Activated effector memory CD4-positive, alpha-beta T cell treated with Interleukin-2 at 50 U/mL for 16 hours (primary cell): ENCODE measurements at places on chromosomes 3 and 15.

- no peak for DNase-seq
These were observed 169.0 kb downstream of the OPA1 start for GRCh38 chr3:193761969-193762368.

GRCh38 chr3:37926611-37927010 is 64.0 kb upstream of the VILL start:
- DNase-seq: no peak

GRCh38 chr3:37762698-37763097 is 99.0 kb upstream of the CTDSPL start:
- DNase-seq: no peak

DNA sequence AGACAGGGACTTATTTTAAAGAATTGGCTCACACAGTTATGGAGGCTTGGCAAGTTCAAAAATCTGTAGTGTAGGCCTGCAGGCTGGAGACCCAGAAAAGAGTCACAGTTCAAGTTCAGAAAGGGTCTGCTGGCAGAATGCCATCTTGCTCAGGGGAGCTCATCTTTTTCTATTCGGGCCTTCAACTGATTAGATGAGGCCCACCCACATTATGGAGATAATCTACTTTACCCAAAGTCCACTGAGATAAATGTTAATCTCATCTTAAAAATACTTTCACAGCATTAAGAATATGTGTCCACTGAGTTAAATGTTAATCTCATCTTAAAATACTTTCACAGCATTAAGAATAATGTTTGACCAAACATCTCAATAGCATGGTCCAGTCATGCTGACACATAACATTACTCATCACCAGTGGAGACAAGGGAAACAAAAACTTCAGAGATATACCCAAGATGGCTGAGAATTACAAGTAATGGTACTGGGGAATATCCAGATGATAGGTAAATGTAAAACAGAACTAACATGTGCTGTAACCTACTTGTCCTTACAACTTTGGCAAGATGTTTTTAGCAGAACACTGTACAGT is 74.3 kb upstream of the STAC start:
- DNase-seq: no peak

DNA sequence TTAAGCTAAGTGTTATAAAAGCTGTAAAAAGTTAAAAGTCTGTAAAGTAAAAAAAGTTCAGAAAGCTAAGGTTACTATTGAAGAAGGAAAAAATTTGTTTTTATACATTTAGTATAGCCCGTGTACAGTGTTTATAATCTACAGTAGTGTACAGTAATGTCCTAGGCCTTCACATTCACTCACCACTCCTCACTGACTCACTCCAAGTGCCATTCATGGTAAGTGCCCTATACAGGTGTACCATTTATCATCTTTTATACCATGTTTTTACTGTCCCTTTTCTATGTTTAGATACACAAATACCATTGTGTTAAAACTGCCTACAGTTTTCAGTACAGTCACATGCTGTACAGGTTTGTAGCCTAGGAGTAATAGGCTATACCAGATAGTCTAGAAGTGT is 8.8 kb downstream of the CCDC71 start:
- DNase-seq: no peak

- no peak for DNase-seq
These were observed 458.1 kb upstream of the NR2F2 start for GRCh38 chr15:95872366-95872771.

DNA sequence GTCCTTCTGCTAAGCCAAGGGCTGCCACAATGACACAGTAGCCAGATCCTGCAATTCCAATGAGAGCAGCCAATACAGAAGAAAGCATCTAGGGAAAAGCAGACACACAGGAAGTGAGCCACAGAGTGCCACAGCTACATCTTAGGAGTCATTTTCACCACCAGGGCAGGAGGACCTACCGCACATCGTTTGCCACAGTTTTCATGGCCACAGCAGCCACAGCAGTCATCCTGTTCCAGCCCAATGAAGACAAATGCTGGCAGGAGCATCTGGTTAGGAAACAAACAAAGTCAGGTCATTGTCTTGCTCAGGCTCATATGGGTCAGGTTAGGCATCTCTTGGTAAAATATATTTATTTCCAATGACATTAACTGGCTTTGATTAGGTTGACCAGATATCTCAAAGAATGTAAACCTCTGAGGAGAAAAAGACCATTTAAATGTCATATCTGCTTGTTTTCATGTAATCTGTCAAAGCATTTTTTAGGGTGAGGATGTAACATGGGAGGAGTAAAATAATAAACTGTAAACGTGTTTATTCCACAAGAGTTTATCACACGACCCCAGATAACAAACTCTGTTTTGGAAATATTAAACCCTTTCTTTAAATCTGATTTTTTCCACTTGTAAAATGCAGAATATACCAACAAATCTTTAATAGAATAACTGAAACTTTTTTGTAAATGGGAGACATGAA is 1.8 kb downstream of the TM4SF1 start:
- DNase-seq: no peak

DNA sequence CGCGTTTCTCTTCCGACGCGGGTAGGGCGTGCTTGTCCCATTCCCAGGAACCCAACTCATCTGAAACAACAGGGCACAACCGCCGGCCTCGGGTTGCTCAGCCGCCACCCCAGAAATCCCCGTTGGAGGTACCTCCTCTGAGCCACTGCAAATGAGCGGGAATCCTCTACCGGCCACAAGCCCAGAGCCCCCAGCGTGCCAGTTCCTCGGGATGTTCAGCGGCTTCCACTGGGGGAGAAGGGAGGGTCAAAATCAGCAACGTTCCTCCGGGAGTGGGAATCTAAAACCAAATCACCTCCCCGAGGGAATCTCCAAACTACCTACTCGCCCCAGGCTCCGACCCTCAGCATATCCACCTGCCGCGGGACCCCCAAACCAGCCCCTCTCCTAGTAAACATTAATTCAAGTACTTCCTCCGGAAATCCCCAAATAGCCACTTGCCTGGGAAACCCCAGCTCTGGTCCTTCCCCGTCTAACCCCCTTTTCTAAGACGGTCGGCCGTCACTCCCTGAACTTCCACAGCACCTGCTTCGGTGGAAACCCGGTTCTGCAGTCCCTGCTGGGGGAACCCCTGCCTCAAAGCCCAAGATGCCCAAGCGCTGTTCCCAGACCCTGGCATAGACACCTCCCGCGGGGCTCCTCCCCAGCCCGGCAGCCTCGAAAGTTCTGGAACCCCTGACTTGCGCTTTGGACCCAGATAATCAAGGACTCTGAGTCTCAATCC is 887 bp downstream of the OXTR start:
- DNase-seq: no peak

GRCh38 chr3:44019736-44020135 is 221.9 kb upstream of the TOPAZ1 start:
- no peak for DNase-seq

- no peak for DNase-seq
These were observed 176.4 kb downstream of the TJP1 start for GRCh38 chr15:29645841-29646240.

- no peak for DNase-seq
These were observed 2.0 kb downstream of the KLHL6 start for GRCh38 chr3:183553334-183554026.

DNA sequence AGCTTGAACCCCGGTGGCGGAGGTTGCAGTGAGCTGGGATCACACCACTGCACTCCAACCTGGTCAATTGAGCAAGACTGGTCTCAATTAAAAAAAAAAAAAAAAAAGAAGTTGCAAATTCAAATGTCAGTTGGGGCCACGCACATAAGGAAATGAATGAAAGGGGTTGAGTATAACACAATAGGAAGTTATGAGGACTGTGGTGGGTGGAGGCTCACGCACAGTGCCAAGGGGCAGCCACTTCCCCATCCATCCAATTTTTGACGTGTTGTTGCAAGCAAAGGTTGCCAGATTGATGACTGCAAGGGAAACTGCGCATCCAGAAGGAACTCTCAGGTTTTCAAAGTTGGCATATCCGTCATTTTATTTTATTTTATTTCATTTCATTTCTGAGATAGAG is 532.2 kb downstream of the NTRK3 start:
- DNase-seq: no peak

GRCh38 chr3:151563305-151563704 is 102.4 kb upstream of the IGSF10 start:
- DNase-seq: no peak

DNA sequence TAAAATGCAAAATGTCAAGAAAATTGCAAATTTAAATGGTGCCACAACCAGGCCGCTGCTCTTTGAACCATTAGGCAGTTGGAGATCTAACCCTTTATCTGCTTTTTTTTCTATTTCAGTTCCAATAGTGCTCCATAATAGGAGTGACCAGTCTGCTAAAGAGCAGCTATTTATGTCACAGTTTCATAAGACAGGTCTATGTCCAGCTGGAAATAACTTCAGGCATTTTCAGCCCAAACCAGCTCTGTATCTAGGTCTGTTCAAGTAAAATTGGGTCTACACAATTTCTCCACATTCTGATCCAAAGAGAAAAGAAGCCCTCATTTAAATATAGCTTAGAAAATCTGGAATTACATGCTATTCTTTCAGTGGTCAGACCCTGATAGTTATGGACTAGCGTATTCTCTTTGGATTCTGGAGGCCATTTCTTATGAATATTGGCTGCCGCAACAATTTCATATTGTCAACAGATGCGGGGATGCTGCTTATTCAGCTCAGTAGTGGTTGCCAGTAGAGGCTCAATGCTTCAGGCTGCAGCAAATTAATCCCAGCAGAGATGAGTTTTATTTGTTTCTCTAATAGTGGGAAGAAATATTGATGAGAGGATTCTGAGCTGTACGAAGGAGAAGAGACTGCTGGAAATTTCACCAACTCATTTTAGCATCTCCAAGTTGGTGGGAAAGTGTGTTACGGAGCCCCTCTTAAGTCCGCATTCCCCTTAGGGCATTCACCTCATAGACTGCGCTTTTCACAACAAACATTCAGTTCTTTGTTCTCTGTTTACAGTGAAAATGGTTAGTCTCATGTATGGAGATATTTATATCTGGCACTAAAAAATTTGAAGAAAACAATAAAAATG is 887.0 kb downstream of the ROBO1 start:
- DNase-seq: no peak

DNA sequence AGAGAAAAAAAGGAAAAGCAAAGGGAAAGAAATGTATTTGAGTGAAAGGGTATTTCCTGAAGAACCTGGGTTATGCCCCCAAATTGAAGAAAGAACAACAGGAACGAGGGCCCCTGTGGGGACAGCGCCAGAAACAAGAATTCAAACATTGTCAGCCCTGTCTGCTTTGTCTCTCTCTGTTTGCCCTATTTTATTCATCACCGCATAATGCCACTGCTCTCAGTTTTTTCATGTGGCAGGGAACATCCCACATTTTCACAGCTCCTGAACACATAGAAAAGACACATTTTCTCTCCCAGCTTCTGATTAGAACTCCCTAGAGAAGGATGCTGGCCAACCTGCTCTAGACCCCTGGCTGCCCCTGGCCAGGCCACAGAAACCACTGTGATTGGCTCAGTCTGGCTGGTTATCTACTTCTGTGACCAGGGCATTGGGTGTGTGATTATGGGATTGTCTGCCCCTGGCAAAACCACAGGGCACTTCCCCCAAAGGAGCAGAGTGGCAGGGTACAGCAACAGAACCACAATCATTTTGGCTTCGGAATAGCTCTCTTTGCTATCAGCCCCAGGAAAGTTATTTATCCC is 31.3 kb upstream of the CCDC54 start:
- no peak for DNase-seq

DNA sequence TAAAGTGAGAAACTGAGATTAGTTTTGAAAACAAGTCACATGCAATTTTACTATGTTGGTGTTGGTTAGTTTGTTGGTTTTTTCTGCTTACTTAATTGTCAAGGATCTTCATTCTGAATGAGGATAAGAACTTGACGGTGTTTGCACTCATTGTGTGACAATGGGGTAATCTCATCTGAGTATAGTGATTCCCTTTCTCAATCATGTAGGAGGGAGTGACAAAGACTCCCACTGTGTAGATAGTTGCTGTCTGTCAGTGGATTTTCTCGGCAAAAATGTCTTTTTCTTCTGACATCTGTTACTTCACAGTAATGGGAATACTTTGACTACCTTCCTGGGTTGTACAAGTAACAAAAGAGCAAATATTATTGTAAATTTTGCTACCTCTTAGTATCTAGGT is 23.5 kb downstream of the KCNH8 start:
- no peak for DNase-seq

DNA sequence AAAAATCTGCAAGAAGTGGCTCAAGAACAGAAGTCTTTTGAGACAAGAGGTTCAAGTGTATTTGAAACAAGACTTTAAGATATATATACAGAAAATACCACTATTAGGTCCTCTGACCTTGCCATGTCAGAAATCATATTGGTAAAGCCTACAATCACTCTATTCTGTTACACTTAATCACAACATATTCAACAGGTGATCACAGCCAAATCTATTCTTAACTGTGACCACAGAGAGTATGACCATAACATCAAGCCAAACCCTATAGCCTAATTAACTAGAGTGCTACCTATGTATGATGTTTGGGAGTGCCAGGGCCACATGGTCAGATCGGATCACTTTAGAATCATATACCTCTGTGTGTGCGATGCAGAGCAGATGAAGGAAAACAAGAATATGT is 2.2 kb downstream of the DNAJC19 start:
- DNase-seq: no peak

- DNase-seq: peak; percentile 75
These were observed at the start of gene MST1R for GRCh38 chr3:49903451-49904424. TSS of gene MST1R (minus strand) at chr3:49903873. CDS start at chr3:49903609, 264 bp downstream.

DNA sequence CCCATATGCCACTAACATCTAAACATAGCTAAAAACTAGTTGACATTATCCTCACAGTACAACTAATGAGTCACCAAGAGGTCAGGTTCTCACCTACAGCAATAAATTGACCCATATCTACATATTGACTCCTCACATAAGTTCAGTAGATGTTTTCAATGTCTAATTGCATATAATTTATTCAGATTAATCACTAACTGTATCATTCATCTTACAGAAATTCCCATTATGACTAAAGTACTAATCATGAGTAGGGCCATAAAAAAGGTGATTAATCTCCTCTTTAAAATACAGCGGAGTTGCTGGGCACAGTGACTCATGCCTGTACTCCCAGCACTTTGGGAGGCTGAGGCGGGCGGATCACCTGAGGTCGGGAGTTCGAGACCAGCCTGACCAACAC is 82.4 kb upstream of the ST3GAL6 start:
- DNase-seq: no peak

DNA sequence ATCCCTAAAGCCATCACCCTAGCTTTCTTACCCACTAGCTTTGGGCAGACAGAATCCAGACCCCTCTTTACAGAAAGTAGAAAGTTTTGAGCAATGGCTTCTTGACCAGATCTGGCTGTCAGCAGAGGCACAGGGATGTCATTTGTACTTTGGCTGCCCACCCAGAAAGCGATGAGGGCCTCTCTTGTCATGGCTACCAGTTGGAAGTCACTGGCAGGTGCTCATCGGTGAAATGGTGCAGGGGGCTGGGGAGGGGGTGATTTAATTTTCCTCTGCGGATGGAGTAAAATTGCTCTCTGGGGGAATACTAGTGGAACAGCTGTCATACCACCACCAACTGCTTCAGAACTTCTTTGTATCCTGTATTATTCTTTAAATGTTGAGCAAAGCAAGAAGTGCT is 393.7 kb downstream of the LSAMP start:
- DNase-seq: no peak

- no peak for DNase-seq
These were observed 190.8 kb upstream of the HES1 start for GRCh38 chr3:193945143-193945542.
